ENCODE measurements at places on chromosomes 12 and 14.

- DNase-seq = no peak
Measured at GRCh38 chr14:74244115-74244514, 4.9 kb downstream of the VSX2 start.

DNA sequence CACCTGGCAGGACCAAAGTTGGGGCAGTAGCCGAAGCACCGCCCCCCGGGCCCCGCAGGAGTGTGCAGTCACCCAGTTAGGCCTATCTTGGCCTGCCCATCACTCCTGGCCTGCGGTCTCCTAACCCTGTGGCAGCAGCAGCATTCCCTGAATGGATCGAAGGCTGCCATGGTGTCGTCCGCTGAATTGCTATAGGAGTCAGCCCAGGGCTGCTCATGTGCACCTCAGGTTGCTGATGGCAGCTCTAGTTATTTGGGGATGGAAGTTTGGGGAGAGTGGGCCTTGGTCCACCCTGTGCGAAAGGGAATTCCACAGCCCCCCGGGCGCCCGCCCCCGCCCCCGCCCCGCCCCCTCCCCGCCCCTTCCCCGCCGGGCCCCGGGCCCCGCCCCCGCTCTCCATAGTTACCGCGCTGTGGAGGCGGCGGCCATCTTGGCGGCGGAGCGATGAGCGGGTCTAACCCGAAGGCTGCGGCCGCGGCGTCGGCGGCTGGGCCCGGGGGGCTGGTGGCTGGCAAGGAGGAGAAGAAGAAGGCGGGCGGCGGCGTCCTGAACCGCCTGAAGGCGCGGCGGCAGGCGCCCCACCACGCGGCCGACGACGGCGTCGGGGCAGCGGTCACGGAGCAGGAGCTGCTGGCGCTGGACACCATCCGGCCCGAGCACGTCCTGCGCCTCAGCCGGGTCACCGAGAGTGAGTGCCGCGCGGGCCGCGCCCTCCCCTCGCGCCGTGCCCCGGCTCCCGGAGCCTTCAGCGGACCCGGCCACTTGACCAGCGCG lies at the start of gene UNC119B:
Gene UNC119B (plus strand): TSS at position 428 of the 774 bp plus-strand sequence. CDS start 17 bp downstream, at position 445.
- peak; percentile 74 for DNase-seq

GRCh38 chr14:35159742-35160409 lies 37.5 kb downstream of the PRORP start:
- DNase-seq = no peak

- no peak for DNase-seq
Measured at GRCh38 chr14:74562515-74563232, 49.4 kb downstream of the LTBP2 start.

DNA sequence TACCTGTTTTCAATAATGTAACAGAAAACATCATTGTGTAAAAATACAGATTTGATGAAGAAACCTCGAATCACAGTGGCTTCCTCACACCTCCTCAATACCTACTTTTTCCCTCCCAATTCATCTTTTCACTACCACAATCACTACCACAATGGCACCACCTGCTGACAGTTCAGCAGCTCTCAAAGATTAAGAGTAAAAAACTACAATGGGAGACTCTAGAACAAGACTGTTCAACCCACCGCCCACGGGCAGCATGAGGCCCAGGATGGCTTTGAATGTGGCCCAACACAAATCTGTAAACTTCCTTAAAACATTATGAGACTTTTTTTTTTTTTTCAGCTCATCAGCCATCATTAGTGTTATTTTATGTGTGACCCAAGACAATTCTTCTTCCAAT lies 15.2 kb downstream of the MED6 start:
- no peak for DNase-seq

GRCh38 chr12:108935159-108935763 lies 55.4 kb downstream of the DAO start:
- DNase-seq = no peak

DNA sequence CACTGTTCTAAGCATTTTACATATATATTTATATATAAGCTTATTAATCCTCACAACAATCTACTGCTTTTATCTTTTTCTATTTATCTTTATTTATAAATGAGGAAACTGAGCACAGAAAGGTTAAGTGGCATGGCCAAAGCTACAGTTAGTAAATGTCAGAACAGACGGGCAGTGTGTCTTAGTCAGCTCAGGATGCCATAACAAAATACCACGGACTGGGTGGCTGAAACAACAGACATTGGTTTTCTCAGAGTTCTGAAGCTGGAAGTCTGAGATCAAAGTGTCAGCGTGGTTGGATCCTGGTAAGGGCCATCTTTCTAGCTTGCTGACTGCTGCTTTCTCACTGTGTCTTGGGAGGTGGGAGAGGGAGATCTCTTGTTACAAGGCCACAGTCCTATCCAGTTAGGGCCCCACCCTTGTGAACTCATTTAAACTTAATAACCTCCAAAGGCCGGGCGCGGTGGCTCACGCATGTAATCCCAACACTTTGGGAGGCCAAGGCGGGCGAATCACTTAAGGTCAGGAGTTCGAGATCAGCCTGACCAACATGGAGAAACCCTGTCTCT lies 19.8 kb downstream of the RPGRIP1 start:
- DNase-seq = no peak

- peak; percentile 75 for DNase-seq
Measured at GRCh38 chr12:99154216-99154982, 493.2 kb upstream of the GARIN6 start.

- no peak for DNase-seq
Measured at GRCh38 chr12:11777962-11778361, 128.5 kb downstream of the ETV6 start.

DNA sequence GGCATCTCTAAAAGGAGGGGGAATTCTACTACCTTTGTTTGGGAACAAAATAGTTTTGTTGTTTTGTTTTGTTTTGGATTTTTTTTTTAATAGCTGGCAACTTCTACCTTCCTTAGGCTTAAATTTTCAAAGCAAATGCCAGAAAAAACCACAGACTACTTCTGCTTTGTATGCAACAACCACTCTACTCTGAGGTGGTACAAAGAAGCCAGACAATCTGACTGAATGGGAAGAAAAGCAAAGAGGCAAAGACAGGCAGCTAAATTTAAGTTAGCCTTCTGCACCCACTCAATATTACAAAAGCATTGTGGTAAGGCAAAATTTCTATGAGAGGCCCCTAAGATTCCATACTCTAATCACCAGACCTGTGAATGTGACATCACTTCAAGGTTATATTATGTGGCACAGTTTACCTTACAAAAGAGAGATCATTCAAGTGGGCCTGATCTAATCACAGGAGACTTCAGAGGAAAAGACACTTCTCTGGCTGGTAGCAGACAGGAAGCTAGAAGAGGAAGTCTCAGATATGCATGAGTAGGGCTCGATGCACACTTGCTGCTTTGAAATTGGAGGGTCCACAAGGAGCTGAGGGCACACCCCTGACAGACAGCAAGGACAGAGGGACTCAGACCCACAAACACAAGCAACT lies 566.6 kb downstream of the RPS29 start:
- DNase-seq = no peak

DNA sequence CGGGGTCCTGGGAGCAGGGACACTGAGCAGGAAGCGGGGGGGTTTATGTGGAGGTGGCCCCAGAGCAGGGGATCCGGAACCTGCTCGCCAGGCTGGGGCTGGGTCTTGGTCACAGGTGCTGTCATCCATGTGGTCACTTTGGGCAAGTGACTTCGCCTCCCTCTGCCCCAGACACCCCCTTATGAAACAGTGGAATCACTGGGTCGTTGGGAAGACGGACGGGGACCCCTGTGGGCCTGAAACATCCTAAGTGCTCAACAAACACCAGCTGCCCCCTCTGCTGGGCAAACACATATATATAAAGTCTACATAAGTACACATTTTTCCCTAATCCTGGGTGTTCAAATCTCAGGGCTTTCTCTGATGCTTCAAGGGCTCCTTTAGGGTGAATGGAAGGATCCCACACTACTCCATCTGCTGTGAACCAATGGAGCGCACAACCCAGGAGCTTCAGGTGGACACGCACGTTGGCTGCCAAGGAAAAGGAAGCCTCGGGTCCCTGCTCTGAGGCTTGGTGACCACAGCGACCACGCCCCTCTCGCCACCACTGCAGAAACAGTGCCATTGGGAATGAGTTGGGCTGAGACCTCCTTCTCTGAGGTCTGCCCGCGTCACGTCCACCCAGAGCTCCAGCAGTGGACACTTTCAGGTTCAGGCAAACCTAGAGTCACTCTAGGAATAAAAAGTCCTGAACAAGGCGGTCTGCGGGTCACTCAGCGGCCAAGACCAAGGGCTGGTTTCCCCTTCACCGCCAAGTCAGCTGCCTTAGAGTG lies 54.6 kb downstream of the CDC42BPB start:
- no peak for DNase-seq

DNA sequence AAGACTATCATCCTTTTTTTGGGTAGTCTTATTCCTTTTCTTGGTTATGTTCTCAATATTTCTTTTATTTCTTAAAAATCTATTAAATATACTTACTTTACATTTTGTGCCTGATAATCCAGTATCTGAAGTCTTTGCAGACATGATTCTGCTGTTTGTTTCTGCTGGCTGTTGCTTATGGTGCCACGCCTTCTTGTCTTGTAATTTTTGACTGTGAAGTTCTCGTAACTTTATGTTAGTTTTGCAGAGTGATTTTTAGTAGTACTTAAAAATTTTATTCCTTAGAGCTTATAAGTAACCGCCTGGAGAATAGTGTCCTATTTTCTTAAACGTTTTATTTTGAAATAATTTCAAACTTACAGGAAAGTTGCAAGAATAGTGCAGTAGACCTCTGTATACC lies 10.5 kb downstream of the FRS2 start:
- DNase-seq = no peak

DNA sequence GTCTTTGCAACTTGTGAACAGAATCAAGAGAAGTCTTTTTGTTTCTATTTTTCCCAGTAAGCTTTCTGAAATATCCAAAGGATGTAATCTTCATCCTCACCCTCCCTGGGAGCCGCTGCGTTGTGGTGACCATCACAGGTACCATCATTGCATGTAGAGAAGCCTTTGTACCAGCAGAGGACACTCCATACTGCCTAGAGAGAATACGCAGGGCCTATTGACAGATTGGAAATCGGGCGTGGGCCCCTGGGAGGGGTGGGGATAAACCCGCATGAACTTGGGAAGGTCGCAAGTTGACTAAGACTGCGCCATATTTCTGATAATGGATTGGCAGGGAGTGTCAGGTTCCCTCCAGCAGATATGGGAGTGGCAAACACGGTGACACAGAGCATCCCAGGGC lies 12.7 kb downstream of the KRT1 start:
- DNase-seq = no peak

DNA sequence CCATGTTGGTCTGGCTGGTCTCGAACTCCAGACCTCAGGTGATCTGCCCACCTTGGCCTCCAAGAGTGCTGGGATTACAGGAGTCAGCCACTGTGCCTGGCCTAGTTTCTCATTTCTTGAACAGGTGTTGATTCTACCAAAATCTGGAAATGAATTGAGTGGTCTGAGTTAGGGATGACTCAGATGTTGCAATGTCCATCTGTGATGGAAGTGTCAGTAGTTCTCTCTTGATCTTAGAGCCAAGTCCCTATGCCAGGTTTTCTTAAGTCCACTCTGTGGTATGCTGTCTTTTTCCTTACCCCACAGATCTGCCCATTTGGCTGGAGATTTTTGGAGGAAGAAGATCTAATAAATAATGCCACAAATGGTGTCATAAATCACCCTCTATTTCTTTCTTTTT lies 12.6 kb downstream of the SNAPC1 start:
- no peak for DNase-seq

GRCh38 chr12:104951759-104952509 lies 6.2 kb downstream of the SLC41A2 start:
- no peak for DNase-seq

- DNase-seq = no peak
Measured at GRCh38 chr12:104230304-104231095, 14.9 kb downstream of the TXNRD1 start.

DNA sequence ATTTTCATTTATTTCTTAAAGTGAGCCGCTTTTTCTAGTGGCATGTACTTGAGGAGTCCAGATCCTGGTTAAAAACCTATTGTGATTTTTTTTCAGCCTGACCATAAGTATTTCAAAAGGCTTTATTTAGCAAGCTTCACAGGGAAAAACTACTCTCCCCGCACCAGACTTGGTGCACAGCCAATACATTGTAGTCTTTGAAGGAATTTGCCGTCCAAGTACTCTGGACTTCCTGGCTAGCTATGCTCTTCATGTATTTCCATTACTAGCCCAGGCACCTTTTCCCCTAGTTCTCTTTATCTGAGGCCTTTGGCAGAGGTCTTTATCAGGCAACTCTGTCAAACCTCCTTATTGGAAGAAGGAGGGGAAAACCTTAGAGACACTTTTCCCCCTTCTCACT lies 234.7 kb downstream of the CCDC91 start:
- no peak for DNase-seq

- DNase-seq = no peak
Measured at GRCh38 chr12:48937170-48937569, 11.9 kb upstream of the FKBP11 start.

GRCh38 chr12:6767353-6768319 lies 1.5 kb downstream of the PTMS start:
- DNase-seq = peak; percentile 41

GRCh38 chr12:98123021-98123461 lies 392.3 kb upstream of the TMPO start:
- DNase-seq = no peak

- no peak for DNase-seq
Measured at GRCh38 chr14:33529787-33530757, 420.8 kb downstream of the EGLN3 start.

GRCh38 chr14:66074537-66074936 lies 411.6 kb upstream of the CCDC196 start:
- DNase-seq = no peak

DNA sequence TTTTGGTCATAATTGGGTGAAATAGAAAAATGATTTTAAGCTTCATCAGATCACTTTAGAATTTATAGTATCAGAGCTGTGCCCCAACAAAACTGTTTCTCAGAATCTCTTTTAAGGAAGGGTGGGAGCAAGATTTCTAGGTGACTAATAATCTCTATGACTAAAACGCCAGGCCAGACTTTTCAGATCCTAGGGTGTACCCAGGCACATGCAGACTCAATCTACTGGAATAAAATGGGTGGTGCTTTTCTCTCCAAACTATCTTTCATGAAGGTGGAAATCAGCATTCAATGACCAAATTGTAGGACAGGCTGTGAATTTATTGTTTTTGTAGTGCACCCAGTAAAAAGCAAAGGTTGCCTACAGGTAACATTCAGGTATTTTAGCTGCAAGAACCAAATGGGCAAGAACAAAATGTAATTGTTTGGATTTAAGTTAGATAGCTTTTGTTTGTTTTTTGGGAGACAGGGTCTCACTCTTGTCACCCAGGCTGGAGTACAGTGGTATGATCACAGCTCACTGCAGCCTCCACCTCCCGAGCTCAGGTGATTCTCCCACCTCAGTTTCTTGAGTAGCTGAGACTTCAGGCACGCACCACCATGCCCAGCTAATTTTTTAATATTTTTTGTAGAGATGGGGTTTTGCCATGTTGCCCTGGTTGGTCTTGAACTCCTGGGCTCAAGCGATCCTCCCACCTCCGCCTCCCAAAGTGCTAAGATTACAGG lies 49.5 kb downstream of the PPP2R5C start:
- DNase-seq = no peak

- DNase-seq = no peak
Measured at GRCh38 chr14:71013551-71014192, 106.4 kb downstream of the PCNX1 start.

DNA sequence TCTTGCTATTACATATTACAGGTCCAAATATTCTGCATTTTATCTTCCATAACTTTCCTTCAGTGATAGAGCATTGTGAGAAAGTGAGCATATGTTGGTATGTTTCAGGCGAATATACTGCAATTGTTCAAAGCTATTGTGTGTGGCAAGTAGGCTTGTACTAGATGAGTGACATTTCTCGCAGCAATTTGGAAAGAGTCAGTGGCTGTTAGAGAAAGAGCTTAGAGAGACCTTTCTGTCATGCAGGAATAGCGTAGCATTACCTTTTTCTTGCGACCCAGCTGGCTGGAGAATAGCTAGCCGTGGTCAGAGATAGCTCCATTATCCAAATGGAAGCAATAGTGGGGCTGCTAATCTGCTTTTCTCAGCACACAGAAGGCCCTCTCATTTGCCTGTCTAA lies 678.5 kb upstream of the FOXG1 start:
- no peak for DNase-seq

All from caudate nucleus (tissue), 63 donors.